Astrocyte (in vitro differentiated cells and primary cell): ENCODE measurements at places on chromosomes 4 and X. TPM values are rescaled to one million over a fixed set of nuclear protein-coding genes. Genes with fewer than 3 reads are reported as not detected.

Gene BTK
- total RNA-seq = 0.43 and 0.79 TPM in 2 replicates

GRCh38 chr4:2761035-2761923 lies 5.1 kb upstream of the TNIP2 start:
- DNase-seq = no peak

GRCh38 chr4:73683456-73683855 lies 56.9 kb upstream of the CXCL8 start:
- DNase-seq = no peak

DNA sequence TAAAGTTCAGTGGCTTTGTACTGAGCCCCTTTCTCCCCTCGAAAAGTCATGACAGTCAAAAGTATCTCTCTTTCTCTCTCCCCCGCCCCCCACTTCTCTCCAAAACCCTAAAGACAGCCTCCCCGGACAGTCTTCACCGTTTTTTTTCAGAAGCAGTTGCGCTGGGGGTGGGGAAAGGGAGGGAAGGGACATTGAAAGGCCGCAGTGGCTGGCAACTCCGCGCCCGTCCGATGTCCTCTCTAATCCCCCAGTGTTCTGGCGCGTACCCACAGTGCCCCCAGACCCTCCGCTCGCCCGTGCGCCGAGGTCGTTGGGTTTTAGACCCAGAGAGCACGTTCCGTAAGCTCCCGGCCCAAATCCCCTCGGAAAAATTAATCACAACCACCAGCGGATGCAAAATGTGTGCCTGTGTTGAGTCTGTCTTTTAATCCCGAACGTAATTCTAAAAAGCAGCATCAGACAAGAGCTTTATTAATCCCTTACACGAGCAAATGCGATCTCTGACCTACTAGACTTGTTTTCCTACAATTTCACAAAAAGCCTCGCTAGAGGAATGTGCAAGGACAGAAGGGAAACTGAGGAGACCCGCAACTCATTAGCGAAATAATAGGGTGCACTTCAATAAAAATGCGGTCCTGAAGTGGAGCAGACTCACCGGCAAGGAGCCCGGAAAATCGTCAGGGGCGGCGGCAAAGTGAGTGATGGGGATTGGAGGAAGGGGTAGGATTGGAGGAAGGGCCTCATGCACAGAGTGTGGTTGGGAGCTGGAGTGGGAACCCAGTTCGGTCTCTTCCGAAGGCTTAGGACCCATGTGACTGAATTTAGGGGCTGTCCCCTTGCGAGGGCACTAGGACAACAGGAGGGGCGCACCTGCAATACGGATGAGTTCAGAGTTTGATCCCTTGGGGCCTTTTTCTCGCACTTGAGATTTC lies 12.2 kb upstream of the PRDM8 start:
- DNase-seq = no peak

- peak; percentile 45 for DNase-seq
These were observed 98.4 kb downstream of the PHKA2 start for GRCh38 chrX:18885328-18886004.

Gene TMPRSS11A
- not detected in 2 replicates for total RNA-seq

Gene POLN
- total RNA-seq = 3.1 and 3.6 TPM in 2 replicates

- no peak for DNase-seq
These were observed 30.3 kb downstream of the MAGEA1 start for GRCh38 chrX:153209347-153209746.
